ENCODE measurements at places on chromosomes 11 and 22.

DNA sequence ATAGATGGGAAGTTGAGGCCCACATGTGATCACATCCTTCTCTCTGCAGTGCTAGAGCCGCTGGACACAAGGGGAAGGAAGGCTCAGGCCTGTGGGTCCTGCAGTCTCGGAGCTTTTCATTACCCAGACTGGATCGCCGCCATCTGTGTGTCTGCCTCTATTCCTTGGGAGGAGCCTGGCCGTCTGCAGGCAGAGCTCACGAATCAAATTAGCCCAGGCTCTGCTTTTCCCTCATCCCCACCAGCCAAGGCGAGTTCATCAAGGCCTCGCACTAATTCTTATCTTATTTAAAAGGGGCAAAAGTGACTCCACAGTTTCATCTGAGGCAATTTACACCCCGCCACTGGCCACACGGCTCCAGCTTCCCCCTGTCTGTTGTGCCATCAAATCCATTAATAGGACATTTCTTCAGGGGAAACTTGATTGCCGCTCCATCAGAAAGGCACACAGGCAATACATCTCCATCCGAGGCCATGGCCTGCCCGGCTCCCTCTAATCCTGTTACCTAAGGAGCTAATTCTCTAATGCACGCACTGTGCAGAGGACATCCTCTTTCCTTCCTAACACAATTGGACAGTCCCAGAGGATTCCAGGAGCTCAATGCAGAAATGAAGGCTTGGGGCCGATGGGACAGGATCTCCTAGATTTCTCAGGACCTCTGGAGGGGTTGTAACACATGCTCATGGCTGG is 3.3 kb upstream of the HTR3A start:
- no peak for DNase-seq

- no peak for DNase-seq
Measured at GRCh38 chr22:32776802-32777201, 24.7 kb upstream of the TIMP3 start.

GRCh38 chr11:129589190-129589860 is 213.7 kb downstream of the BARX2 start:
- no peak for DNase-seq

DNA sequence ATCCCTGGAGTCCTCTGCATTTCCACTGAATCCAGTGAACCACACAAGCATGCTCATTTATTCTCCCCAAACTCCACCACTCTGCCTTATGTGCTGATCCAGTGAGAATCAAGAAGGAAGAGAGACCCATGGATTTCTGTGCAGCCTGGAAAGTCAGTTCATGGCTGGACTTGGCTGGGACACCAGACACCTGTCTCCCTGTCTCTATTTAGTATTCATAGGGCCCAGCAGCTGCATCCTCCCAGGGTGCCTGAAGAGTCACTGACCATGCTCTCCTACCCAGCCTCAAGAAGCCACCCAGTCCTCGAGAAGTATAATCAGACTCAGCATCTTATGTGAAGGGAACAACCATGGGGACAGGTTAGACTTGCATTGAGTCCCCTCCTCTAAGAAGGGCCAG is 83.2 kb downstream of the ZNF280B start:
- no peak for DNase-seq

- DNase-seq, result no peak
Measured at GRCh38 chr11:69906453-69906907, 87.3 kb upstream of the FGF3 start.

GRCh38 chr22:33180356-33180755 is 122.2 kb upstream of the SYN3 start:
- DNase-seq, result no peak

DNA sequence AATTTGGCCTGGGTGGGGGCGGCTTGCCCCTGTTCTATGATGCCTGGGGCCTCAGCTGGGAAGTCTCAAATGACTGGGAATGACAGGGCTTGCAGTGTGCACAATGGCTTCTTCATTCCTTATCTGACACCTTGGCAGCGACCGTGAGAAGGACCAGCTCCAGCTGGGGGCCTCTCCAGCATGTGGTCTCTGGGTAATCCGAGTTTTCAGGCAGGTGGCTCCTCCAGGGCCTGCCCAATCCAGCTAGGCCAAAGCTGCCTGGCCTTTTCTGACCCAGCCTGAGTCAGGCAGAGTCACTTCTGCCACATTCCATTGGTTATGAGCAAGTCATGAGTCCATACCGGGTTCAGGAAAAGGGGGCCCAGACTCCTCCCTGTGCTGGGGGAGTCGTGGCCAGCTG is 646.0 kb downstream of the OPCML start:
- no peak for DNase-seq

DNA sequence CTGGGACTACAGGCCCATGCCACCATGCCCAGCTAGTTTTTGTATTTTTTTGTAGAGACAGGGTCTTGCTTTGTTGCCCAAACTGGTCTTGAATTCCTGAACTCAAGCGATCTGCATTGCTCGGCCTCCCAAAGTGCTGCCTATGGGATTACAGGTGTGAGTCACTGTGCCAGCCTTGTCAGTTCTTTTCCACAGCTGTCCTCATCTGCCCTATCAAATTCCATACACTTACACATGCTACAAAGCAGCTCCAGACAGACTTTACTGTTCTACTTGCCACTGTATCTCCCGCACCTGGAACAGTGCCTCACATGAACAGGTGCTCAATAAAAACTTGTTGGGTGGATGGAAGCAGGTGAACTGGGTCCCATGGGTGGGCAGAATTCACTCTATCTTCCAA is 8.2 kb downstream of the STX5 start:
- no peak for DNase-seq

GRCh38 chr11:63667995-63668795 is 3.0 kb downstream of the ATL3 start:
- no peak for DNase-seq

DNA sequence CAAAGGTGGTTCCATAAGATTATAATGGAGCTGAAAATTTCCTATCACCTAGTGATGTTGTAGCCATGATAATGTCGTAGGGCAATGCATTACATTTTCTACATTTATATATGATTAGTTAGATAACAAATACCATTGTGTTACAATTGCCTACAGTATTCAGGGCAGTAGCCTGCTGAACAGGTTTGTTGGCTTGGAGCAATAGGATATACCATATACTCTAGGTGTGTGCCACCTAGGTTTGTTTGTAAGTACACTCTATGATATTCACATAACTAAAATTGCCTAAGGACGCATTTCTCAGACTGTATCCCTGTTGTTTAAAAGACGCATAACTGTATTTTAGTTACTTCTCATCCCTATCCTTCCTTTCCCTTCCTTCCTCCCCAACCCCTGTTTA is 13.6 kb downstream of the PLEKHB1 start:
- no peak for DNase-seq

- no peak for DNase-seq
Measured at GRCh38 chr22:46749682-46750529, 11.9 kb upstream of the CERK start.

- no peak for DNase-seq
Measured at GRCh38 chr11:21556926-21557325, 636.0 kb upstream of the ANO5 start.

DNA sequence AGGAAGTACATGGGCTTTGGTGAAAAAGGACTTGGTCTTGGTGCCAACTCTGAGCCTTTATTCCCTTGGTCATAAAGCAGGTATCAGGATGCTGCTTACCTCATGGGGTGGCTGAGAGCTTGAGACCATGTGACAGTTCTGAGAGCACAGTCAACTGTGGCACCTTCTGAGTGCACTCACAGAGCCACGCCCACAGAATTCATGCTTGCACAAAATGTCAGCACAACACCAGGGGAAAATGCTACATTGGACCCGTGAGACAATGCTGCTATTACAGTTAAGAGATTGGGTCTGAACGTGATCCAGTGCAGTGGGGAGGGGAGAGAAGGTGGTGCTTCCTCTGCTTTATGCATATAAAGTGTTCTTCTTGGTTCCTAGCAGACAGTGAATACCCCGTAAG is 79.5 kb upstream of the SPON1 start:
- no peak for DNase-seq

DNA sequence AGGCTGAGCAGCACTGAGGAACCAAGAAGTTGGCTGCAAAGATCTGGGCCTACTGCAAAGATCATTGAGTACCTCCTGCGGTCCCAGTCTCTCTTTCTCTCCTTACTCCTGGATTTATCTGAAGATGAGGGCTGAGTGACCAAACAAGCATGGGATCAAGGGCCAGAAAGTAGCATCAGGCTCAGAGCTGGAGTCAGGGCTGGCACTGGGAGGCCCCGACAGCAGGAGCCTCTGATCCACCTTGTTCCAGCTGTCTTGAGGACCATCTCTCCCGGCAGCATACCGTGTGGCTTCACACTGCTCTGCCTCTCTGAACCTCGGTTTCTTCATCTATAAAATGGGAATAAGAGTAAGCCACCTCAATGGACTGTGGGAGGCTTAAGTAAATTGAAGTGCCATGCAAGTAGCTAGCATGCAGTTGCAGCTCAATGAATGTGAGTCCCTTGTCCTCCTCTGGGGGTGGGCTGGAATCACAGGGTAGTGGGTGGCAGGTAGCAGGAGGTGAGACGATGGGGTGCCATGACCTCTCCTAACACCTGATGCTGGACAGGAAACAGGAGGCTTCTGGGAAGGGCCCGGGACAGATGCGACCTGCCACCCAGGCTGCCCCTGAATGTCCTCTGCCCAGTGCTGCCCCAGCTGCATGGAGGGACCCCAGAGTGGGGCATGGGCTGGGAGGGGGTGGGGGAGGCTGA is 52.5 kb upstream of the PRDM11 start:
- DNase-seq, result no peak

GRCh38 chr22:36776722-36777121 is 803 bp upstream of the IFT27 start:
- DNase-seq, result no peak

DNA sequence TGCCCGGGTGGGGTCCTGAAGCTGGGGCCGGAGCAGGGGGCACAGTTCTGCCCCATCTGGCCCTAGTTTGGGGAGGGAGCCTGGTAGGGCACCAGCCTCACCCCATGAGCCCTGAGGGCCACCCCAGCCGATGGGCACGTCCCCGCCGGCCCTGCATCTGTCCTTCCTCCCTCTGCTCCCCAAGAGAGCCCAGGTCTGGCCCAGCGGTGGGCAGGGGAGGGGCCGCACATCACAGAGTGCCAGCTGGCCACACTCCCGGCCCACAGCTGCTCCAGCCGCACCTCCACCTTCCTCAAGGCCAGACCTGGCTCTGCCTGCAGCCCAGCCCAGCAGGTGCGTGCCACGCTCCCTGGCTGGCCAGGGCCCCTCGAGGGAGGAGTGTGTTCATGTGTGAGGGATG is 21.6 kb downstream of the BRSK2 start:
- DNase-seq, result no peak

DNA sequence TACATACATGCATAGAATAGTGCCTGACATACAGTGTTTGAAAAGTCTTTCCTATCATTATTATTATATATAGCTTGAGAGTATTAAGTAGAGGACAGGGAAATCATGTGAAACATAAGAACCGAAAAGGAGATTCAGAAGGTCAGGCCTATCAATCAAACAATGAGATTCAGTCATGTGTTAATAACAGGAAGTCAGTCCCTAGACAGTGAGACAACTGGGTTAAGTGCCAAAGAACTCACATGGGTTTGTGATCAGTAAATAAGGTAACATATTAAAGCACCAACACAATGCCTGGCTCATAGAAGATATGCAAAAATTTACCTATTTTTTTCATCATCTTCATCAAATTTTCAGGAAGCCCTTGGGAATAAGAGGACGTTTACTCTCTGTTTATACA is 174.3 kb upstream of the FAT3 start:
- DNase-seq, result no peak

- DNase-seq, result no peak
Measured at GRCh38 chr11:61350336-61350735, 11.3 kb downstream of the CYB561A3 start.

GRCh38 chr22:43400449-43400848 is 11.4 kb upstream of the MPPED1 start:
- no peak for DNase-seq

- no peak for DNase-seq
Measured at GRCh38 chr22:19086417-19086816, 35.8 kb downstream of the DGCR2 start.

- DNase-seq, result no peak
Measured at GRCh38 chr11:131866535-131867400, 496.4 kb downstream of the NTM start.

GRCh38 chr11:57422669-57423068 is 4.3 kb downstream of the SLC43A3 start:
- no peak for DNase-seq

DNA sequence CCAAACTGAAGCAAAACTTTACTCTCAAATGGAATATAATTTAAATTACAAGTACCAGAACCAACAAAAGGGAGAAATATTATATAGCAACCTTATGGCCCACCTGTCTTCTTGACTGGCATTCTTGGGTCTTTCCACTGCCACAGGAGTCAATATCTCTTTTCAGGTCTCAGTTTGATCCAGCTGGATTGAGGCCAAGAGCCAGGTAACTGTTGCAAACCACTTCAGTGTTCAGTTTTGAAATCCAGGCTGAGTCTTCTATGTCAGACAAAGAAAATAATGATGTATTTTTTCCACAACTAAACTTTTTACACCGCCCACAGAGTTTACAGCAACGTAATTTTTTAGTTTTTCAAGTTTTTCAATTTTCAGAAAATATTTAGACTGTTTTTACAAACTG is 648 bp downstream of the DLG2 start:
- DNase-seq, result no peak

GRCh38 chr22:22110548-22111266 is 128.1 kb upstream of the TOP3B start:
- DNase-seq, result peak; percentile 46

- DNase-seq, result no peak
Measured at GRCh38 chr22:49365910-49366309, 461.8 kb downstream of the BRD1 start.

DNA sequence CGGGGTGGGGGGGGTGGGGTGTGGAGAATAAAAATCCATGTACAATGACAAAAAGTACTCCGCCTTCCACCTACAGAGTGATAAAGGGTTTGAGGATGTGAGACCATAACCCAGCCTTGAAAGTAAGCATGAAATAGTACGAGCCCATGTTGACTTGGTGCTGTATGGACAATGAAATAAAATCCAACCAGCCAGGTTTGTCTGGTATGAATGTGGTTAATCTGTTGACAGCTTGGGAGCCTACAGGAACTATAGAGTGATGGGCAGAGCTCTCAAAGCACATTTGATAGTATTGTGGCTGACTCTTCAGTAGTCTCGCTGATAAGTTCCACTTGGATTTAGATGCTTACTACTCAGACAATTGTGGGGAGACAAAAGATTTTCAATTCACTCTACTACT is 48.8 kb upstream of the CD44 start:
- DNase-seq, result no peak

DNA sequence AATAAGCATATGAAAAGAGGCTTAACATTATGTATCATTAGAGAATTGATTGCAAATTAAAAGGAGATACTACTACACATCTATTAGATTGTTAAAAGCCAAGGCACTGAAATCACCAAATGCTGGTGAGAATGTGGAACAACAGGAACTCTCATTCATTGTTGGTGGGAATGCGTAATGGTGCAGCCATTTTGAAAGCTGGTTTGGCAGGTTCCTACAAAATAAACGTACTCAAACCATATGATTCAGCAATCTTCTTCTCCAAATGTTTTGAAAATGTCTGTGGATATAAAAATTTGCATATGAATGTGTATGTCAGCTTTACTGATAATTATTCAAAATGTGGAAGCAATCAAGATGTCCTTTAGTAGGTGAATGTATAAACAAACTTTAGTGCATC is 176.4 kb upstream of the PLET1 start:
- DNase-seq, result no peak
